ENCODE measurements at places on chromosomes 2 and 18.

GRCh38 chr2:177881008-177881747 lies 191.4 kb downstream of the PDE11A start:
- no peak for DNase-seq

GRCh38 chr18:10249270-10249669 lies 205.2 kb upstream of the APCDD1 start:
- DNase-seq, result no peak

- DNase-seq, result no peak
Measured at GRCh38 chr2:10209406-10209935, 86.9 kb downstream of the RRM2 start.

DNA sequence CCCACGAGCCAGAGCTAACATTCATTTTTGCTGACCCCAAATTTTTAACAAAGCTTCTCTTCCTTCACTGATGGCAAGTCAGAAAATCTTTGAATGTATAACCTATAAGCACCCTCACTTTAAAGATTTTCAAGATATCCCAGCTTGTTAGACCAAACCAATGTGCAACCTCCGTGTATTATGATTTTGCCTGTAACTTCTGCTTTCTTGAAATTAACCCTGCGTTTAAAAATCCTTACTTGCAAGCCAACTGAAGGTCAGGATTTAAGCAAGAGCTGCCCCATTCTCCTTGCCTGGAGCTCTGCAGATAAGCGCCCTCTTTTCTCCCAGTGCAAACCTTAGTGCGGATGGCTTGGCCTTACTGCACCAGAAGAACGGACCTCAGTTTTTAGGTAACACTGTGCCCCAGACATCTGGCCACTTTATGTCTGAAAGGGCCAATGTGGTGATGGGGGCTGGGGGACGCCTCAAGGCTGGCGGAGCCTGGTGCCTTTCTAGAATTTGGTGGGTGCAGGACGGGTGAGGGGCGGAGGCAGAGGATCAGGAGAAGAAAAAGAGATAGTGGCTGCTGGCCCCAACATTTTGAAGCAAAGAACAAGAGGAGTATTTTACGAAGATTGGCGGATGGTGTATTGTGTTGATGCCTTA lies 805 bp upstream of the TNFRSF11A start:
- DNase-seq, result no peak

DNA sequence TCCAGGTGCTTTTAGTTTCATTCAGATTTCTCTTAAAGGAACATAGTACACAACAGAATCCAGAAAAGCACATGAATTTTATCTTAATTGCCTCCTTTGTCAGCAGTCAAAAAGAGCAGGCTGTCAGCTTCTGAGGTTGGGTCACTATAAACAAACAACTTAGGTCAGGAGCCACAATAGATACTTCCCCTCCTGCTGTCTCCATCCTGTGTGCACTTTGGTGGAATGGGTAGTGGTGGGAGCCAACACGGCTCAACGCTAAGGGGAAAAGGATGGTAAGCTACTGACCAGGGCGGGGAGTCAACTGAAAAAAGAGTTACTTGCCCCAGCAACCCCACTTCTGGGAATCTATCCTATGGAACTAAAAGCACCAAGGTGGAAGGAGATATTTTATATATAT lies 121.9 kb downstream of the PAX3 start:
- DNase-seq, result no peak

- DNase-seq, result no peak
Measured at GRCh38 chr2:204974487-204974886, 429.2 kb downstream of the PARD3B start.

DNA sequence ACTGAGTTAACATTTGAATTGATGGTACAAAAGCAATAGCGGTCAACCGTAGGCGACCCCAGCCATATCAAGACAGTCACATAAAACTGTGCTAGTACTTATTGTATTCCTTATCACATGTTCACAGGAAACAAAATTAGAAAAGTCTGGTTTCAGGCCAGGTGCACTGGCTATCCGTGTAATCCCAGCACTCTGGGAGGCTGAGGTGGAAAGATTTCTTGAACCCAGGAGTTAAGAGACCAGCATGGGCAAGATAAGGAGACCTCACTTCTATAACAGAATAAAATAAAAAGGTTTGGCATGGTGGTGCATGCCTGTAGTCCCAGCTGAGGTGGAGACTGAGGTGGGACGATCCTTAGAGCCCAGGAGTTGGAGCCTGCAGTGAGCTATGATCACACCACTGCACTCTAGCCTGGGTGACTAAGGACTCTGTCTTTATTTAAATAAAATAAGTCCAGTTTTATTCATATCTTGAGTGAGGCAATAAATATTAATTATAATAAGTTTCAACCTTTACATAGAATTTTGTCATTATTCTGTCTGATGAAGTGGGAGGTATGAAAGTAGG lies 84.1 kb upstream of the RGPD4 start:
- DNase-seq, result no peak

DNA sequence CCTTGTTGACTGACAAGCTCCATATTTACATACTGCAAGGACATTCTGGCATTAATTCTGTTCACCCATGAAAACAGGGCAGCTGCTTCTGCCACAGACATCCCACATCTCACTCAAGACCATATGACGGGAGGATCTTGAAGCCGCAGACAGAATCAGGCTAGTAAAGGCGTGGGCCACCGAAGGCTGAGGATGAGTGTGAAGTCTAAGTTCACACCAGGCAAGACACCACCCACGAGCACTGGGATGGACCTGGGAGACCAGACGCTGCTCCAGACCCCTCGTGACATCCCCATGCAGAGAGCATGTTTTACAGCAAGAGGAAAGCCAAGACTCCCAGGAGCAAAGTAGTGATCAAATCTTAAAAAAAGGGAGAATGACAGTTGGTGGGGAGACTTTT lies 3.2 kb downstream of the FHL2 start:
- DNase-seq, result no peak

- DNase-seq, result peak; percentile 26
Measured at GRCh38 chr2:22329211-22330154, 1055.5 kb upstream of the KLHL29 start.

GRCh38 chr2:150462770-150463169 lies 24.7 kb downstream of the RND3 start:
- DNase-seq, result no peak

DNA sequence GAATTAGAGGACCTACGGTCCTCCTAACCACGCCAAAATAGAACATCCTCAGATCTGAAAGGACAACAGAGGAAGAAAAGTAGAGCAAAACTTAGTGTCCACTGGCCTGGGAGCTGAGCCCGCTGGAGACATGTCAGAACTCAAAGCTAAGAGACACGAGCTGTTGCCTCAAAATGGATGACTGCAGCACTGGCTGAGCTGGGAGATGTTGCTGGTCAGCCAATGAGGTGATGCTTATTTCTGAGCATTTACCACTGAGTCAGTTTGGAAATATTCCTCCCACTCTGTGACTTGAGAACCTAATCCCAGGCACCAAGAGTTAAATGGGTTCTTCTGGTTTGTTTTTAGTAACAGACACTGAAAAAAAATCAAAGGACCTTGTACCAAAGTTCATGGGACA lies 32.6 kb downstream of the FBXO15 start:
- DNase-seq, result no peak

GRCh38 chr2:71458413-71459083 lies 5.2 kb downstream of the DYSF start:
- no peak for DNase-seq

- DNase-seq, result no peak
Measured at GRCh38 chr18:44246001-44246400, 434.7 kb upstream of the SETBP1 start.

- no peak for DNase-seq
Measured at GRCh38 chr18:36402765-36403396, 105.4 kb downstream of the FHOD3 start.

GRCh38 chr2:28352610-28353195 lies 40.0 kb upstream of the FOSL2 start:
- DNase-seq, result no peak

GRCh38 chr2:166803373-166804000 lies 84.8 kb upstream of the XIRP2 start:
- peak; percentile 22 for DNase-seq

- DNase-seq, result no peak
Measured at GRCh38 chr2:28713577-28714298, 37.9 kb upstream of the PPP1CB start.

DNA sequence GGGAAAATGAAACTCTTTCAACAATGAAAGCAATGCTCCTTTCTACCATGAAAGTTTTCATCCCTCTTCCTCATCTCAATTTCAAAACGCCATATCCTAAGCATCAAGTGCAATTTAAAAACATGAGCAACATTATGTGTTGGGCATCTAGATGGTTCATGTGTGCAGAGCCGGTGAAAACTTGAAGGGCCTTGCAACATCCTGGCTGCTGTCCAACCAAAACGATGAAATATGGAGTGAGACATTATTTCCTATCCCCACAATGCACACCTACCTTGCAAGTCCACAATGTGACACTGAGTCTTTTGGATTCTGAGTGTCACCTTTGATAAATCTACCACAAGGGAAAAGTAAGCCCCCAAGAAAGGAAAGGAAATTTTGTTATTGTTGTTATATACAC lies 110.0 kb downstream of the NCKAP5 start:
- no peak for DNase-seq

DNA sequence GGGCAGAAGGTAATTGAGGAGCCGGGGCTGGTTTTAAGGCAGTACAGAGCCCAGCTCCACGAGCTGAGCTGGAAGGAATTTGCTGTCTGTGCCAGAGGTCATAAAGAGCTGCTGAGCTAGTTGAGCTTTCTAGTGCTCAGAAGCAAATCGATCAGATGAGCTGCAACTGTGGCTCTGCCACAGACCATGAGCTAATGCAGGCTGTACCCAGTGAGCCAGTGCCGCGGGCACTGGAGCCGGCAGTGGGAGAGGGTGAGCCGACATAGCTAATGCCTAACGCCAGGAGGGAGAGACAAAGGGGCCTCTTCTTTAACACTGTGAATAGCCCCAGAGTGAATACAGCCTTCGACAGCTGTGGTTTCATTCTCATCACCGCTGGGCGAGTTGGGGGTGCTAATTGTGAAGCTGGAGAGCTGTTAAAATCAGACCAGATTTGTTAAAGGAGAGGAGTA lies 410.1 kb upstream of the TCF4 start:
- DNase-seq, result peak; percentile 3

GRCh38 chr2:165773684-165774083 lies 20.4 kb downstream of the GALNT3 start:
- DNase-seq, result no peak

GRCh38 chr2:15919716-15920434 lies 20.5 kb upstream of the MYCN start:
- DNase-seq, result no peak

GRCh38 chr18:33115476-33115875 lies 325.0 kb downstream of the CCDC178 start:
- DNase-seq, result no peak

DNA sequence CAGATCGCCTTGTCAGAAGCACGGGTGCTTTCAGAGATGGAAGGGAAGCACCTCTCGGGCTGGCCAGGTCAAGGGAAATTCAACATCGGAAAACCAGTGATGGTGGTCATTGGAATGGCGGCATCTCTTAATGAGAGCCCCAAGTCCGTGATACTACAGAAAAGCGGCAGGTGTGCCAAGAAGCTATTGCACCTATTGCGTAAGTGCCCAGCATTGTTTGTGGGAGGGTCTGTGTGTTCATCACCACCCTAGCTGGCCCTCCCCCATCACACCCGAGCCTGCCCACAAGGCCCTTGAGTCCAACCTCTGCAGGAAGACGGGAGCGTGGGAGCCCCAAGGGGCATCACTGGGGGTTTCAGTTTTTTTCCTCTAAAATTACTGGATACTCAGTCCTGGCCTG lies 100.7 kb downstream of the DGKD start:
- no peak for DNase-seq

- DNase-seq, result no peak
Measured at GRCh38 chr2:33073018-33073417, 126.3 kb downstream of the LTBP1 start.

GRCh38 chr2:46025081-46025480 lies 272.1 kb upstream of the EPAS1 start:
- DNase-seq, result no peak

GRCh38 chr2:115976916-115977315 lies 1534.5 kb downstream of the DPP10 start:
- DNase-seq, result no peak

All from NCI-H1092 treated with DMSO at 0.1 percent for 48 hours (cell line).